ENCODE measurements at places on chromosomes 5 and 9.

DNA sequence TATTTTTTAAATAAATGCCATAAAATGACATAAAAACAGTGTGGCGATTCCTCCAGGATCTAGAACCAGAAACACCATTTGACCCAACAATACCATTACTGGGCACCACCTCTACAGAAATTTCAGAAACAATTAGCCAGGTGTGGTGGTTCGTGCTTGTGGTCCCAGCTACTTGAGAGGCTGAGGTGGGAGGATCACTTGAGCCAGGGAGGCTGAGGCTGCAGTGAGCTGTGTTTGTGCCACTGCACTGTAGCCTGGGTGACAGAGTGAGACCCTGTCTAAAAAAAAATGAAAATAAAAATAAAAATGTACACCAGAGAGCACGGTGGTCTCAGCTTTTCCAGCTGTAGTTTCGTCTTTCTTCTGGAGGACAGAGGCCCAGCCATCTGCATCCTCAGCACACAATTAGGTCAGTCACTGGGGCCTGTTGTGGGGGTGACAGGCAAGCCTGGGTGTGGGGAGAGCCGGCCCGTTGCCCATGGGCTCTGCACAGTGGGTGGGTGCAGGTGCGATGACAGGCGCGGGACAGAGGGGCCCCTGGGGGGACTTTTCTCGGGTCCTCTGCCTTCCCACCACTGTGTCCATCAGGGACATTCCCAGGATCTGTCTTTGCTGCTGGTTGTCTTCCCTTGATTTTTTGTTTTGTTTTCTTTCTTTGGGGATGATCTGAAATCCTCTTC lies 9.8 kb downstream of the COL5A1 start:
- DNase-seq: no peak

DNA sequence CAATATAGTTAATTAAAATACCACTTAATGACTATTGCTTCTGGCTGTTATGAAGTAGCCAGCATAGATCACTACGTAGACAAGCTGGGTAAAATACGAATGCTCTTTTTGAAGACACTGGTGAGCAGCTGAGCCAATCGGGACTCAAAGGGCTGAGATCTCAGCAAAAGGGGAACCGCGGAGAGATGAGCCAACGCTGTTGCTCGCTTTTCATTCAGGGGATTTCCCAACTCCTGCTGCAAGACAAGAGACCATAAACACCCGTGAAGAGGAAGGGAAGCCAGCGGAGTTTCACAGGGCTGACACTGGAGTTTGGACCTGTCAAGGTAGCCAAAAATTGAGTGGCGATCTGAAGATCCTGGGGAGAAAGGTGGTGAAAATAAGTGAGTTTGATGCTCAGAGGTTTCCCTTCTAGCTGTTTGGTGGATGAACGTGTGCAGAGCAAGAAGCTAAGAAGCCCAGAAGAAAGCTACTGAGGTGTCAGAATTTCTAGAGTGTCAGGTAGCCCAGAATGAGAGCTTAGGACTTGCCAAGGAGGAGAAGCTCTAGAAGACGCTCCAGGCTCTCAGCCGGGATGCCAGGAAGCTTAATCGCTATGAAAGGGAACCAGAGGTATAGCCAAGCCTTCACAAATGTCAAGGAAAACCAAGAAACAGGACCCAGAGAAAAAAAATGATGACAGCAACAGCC lies 79.6 kb upstream of the RNU6ATAC start:
- DNase-seq: no peak

DNA sequence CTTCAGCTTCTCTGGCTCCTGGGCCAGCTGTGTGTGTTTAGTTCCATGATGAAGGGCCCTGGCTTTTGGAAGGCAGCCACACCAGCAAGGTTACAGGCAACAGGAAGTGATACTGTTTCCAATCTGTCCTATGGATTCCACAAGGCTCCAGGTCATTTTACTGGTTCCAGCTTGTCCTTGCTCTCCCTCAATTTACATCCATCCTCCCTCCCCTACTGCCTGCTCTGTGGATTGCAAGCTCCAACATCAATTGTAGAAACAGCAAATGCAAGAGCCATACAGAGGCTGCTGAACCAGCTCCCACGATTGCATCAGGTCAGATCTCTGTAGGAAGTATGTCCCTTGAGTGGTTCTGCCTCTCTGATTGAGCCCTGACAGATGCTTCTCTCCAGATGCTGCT lies 409.8 kb downstream of the NTRK2 start:
- DNase-seq: no peak

DNA sequence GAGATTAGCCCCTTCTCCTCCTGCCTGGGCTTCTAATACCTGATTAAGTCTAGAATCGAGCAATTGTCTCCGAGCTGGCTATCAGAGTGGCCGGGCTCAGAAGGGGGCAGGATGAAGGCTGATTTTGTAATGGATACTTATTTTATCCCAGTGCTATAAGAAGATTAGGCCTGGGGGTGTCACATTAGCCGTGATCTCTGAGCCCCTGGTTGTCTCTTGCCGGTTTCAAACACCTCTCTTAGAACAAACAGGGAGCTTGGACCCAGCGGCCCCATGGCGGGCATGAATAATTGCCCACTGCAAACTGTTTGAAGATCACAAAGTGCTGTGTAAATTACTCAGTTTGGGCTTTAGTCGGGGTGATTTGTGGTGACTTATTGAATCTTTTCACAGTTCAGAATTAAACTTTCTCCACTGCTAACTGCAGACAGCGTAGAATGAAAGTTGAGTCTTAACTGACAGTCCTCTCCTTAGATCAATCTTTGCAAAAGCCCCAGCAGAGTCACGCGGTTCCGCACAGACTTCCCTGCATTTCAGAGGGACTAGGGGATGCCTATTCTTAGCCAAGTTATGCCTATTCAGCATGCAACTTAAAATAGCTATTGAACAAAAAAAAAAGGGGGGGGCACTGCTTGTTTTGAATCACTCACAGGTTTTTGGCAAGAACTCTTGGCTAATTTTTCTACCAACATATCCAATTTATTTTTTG lies 200.6 kb upstream of the IRX1 start:
- no peak for DNase-seq

GRCh38 chr5:148585988-148586387 lies 68.3 kb downstream of the HTR4 start:
- DNase-seq: no peak

GRCh38 chr9:84858364-84858763 lies 188.8 kb downstream of the NTRK2 start:
- DNase-seq: no peak

DNA sequence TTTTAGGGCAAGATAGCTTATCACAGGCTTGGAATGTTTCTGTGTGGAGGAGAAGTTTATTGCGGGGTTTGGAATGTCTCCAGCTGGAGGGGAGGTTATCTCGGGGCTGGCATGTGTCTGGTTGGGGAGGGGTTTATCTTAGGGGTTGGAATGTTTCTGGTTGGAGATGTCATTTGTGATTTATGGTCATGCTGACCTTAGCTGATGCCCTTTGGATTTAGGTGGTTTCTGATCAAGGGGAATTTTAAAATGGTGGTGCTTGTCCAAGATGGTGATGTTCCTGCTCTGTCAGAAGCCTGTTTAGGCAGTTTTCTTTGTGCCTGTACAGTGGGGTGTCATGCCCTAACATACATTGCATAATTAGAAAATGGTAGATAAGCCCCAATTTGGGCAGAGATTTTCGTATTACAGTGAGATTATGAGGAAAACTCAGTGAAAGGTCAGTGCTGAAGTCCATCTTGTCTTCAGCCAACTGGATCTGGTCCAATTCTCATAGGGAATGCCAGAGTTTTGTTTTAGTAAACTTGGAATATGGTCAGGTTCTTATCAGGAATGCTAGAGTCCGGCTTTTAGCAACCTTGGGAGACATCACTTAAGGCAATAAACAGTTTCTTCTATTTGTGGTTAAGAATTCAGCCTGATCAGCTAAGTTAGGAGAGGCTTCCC lies 14.3 kb downstream of the CDK20 start:
- DNase-seq: no peak

- no peak for DNase-seq
These were observed 25.9 kb downstream of the CD14 start for GRCh38 chr5:140607031-140607430.
